ENCODE measurements at places on chromosomes 5 and 9.

GRCh38 chr5:112653638-112654205 lies 84.0 kb upstream of the APC start:
- no peak for DNase-seq

- DNase-seq = no peak
These were observed 13.8 kb downstream of the NACC2 start for GRCh38 chr9:136081113-136081825.

- DNase-seq = no peak
These were observed 5.5 kb upstream of the SET start for GRCh38 chr9:128683340-128684064.

- DNase-seq = no peak
These were observed 365.8 kb upstream of the ZNF608 start for GRCh38 chr5:125112196-125112595.

DNA sequence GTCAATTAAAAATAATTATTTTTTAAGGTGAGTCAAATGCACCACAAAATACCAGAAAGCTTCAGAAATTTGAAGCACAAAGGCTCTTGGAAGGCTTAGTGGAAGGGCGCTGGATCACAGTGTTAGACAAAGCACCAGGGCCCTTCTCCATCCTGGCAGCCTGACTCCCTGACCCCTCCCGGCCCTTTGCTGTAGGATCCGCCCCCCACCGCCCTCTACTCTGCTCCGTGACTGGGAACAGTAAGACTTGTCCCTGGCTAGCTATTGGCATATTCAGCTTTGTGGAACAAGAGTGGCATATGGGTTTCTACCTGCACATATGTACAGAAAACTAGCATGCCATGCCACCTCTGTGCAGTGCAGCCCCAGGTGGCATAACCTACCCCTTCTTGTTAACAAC lies 222.1 kb downstream of the SYK start:
- no peak for DNase-seq

DNA sequence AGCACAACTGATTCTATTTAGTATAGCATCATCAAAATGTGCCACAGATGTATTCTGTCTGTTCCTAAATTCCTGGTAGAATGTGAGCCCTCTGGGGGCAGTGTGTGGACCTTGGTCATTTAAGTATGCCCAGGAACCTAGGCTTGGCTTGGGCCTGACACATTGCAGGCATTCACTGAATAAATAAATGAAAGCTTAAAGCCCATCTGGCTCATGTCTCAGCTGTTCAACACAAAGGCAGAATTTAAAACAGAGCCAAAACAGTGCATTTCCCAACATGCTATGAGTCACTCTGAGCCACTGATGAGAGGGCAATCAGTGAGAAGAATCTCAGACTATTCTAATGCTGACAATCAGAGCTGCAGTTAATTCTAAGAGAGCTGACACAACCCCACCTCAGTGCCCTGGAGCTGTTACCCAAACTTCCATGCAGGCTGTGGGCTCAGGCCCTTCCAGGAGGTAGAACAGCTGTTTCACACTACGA lies 8.1 kb downstream of the FAM193B start:
- no peak for DNase-seq

GRCh38 chr9:97524424-97524823 lies 23.0 kb downstream of the TMOD1 start:
- DNase-seq = no peak

- DNase-seq = no peak
These were observed 41.9 kb downstream of the NTRK2 start for GRCh38 chr9:84711398-84711777.

- DNase-seq = no peak
These were observed 183.1 kb downstream of the PALM2AKAP2 start for GRCh38 chr9:109963079-109963478.

DNA sequence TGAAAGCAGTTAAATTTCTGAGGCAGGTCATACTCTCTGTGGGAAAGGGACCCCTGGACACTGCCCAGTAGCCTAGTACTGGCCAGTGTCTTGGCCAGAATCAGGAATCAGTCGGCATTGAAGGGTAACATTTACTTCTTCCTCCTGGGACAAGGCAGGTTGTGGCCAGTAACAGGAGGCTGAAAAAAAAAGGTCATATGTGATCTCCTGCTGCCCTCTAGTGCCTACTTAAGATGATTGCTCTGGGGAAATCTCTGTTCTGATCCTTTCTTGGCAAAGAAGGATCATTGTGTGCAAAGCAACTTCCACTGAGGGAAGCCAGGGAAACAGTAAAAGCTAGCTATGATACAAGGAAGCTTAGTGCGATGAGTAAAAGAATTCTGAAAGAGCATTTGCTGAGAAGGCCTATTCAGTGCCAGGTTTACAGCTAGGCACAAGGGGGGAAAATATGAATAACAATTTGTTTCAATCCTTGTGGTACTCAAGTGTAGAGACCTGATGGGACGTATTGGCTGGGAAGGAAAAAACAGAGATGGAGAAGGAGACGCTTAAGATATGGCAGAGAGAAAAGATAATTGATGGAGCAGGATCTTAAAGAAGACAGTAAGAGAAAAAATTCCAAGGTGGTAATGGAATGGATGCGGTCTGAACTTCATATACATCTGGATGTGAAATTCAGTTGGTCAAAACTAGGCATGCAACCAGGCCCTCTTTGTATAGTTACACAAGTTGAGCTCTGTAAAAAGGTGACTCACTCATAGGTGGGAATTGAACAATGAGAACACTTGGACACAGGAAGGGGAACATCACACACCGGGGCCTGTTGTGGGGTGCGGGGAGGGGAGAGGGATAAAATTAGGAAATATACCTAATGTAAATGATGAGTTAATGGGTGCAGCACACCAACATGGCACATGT lies 25.8 kb upstream of the TRIM32 start:
- DNase-seq = peak; percentile 41

DNA sequence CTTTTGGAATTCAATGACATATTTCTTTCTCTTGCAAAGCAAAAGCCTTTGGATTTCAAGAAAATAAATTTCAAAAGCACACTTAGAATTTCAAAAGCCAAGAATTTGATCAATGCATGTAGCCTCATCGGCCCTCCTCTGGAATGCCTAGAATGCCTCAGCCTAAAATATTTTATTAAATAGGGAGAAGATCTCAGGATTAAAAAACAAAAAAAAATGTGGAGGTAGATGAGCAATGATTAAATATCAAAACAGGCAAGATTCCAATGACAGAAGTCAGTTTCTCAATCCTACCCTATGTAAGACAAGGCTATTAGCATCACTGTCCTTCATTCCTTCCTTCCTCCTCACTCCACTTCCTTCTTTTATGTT lies 169.0 kb downstream of the CDH6 start:
- no peak for DNase-seq

GRCh38 chr9:78807286-78807685 lies 510.4 kb downstream of the PSAT1 start:
- DNase-seq = no peak

DNA sequence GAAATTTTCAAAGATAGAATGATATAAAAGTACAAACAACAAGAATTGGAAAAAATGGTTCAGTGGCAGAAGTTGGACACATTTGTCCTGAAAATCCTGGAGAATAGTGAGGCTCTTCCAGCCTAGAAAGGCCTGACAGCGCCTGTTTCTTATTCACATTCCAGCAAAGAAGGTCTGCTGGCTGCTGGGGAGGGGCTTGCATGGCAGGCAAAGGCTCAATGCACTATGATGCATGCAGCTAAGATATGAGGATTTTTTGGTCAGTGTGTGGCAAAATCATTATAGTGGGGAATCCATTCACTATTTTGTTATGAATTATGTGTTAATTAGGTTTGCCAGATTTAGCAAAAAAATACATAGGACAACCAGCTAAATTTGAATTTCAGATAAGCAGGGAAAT lies 243.9 kb upstream of the SLC30A5 start:
- DNase-seq = no peak

- no peak for DNase-seq
These were observed 161.4 kb downstream of the GIN1 start for GRCh38 chr5:102958481-102959011.

DNA sequence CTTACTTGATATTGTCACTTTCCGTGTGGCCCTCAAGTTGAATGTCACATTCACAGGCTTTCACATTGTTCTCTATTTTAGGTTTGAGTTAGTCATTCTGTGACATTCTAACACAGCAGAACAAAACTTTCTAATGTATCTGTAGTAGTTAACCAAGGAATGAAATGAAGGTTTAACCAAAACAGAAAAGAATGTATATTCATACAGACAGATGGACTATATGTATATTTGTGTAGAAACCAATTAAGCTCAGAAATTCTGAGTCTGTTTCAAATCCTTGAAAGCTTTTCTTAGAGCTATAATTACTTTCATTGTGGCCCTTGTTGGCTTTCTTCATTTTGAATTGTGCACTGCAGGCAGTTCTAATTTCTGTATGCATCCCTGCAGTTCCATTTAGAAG lies 654.7 kb downstream of the LRRC70 start:
- no peak for DNase-seq

- DNase-seq = no peak
These were observed 223.3 kb downstream of the MEF2C start for GRCh38 chr5:88659529-88660263.
